IMR-90 (cell line): ENCODE measurements at places on chromosomes 11 and 22.
A peak's percentile ranks its signal among the peaks of the same experiment; 100 is the strongest.

GRCh38 chr22:32577591-32577990 is 103.0 kb downstream of the FBXO7 start:
- DNase-seq = no peak

DNA sequence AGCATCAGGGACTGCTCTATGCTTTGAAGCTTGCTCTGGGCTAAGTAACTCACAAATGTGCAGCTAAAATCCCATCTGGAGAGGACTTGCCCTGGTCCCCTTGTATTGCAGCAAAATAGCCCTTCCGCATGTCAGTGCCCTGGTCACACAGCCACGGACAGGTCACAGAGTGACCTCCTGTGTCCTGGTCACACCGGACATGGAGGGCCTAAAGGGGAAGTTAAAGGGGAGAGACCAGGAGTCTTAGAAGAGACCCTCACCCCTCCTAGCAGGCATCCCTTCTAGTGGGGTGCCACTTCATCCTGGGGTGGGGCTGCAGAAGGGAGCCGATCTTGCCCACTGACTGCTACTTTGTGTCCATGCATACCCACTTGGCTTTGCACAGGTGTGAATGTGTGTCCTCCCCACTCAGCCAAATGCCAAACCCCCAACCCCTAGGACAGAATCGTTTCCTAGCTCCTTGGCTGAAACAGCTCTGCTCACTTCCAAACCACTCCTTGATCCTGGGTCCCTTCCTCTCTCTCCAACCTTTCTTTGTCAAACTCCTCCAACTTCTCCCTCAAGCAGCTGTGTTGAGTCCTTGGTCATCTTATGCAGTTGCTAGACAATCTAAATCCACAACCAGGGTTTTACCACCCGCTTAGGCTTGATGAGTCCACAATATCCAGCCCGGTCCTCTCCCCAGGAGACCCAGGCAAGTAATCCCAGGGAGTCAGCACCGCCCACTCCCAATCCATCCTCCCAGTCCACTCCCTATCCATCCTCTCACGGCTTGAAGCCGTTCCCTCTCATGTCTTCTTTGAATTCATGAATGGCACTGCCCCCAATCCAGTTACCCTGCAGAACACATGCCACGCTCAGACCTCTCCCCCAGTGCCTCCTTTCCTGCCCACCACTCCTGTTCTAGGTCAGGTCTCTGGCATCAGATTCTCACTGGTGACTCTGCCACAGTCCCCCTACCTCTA is 3.3 kb upstream of the FXYD6 start:
- DNase-seq = no peak

GRCh38 chr11:64687204-64687603 is 35.8 kb downstream of the NRXN2 start:
- no peak for DNase-seq

DNA sequence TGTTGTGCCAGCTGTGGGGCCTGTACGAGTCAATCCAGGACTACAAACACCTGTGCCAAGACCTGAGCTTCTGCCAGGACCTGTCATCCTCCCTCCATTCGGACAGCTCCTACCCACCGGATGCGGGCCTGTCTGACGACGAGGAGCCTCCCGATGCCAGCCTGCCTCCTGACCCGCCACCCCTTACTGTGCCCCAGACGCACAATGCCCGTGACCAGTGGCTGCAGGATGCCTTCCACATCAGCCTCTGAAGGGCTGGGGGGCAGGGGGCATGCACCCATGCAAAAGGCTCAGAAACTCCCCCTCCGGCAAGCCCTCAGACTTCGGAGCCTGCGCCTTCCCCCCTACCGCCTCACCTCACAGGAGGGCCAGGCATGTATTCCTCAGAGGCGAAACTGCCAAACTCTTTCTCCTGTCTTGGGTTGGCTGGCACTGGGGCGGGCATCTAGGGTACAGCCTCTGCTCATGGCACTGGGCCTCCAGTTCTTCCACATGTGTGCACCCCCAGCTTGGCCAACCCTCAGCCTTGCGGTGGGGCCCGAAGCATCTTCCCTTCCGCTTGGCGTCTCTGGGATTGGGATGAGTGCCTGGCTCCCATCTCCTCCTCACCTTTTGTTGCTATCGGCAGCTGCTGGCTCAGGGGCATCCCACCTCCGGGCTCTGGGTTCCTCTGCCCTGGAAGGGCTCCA is 1.2 kb downstream of the FAM89B start:
- no peak for DNase-seq

DNA sequence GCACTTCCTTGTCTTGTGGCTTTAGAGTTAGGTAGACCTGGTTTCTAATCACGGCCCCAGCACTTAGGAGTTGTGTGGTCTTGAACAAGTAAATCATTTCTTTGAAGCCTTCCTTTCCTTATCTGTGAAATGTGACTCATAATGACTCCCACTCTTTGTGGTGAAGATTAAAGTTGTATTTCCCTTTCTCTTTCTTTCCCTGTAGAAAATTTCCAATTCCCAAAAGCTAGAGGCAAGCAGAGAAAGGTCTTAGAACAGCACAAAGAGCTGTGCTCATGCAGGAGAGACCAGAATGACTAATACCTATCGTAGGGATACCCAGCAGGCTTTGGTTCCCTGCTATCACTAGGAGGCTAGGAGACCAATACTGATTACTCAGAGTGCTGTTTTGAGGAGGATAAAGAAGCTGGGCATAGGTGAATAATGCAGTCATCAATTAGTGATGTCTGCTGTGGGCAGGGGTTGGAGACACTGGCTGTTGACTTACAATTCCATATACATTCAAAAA is 270.7 kb upstream of the SYN3 start:
- DNase-seq = peak; percentile 86

DNA sequence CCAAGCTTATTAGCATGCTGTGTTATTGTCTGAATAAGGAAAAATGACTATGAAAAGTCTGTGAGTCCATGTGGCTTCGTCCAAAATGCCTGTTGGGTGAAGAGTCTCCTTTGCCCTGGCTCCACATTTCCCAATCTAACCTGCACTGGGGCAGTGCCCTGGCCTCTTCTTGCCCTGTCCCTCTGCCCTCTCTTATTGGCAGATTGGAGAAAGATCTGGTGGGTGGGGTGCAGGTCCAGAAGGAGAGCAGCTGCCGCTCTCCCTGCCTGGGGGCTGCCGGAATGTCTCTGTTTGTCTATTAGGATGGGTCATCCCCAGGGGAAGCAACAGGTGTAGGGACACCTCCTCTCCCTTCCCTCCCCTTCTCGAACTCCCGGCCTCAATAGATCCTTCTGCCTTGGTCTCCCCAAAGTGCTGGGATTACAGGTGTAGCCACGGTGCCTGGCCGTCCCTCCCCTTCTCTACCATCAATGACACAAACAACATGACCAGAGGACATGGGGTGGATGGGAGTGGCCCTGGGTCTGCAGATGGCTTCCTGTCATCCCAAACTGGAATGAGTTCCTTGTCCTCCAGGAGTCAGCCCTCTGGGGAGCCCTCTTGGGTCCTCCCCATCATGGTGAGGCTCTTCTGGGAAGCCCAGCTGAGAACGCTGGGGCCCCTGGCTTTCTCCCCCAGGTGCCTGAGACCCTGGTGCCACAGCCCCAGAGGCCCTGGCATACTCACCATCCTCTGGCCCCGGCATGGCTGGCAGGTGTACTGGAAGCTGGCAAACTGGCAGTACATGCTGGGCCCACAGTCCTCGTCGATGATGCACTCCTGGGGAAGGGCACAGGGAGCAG is 40.5 kb downstream of the DKK3 start:
- DNase-seq = no peak
